Hematopoietic multipotent progenitor cell treated with erythropoietin and hydrocortisone succinate and interleukin-3 and kit ligand, for 6 days (in vitro differentiated cells): ENCODE measurements at places on chromosomes 11 and 22.

GRCh38 chr11:92964471-92964870 is 5.0 kb upstream of the MTNR1B start:
- DNase-seq, result no peak

DNA sequence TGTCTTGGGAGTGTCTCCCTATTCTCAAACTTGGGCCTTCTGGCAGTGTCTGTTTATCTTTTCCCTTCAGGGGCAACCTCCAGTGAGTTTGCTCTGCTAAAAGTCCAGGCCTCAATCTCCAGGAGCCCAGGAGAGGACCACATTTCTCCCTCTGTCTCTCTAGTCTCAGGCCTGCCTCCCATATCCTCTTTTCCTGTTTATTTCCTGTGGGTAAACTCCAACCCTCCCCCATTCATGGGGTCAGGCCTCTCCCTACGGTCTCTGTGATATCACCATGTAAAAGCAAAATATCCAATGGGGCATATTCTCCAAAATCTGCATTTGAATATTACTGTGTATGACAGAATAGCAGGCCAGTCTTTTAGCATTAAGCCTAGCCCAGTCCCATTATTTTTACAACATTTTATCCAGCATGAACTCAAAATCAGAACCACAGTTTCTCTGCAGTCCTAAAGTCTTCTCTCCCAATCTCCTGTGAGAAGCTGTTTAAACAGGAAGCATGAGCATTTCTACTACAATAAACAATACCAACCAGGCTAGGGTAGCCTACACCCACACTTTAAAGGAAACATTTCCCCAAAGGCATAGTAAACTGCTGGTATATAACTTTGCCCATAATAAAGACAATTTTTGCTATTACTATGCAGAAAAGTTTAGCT is 18.0 kb upstream of the TMEM135 start:
- DNase-seq, result no peak

DNA sequence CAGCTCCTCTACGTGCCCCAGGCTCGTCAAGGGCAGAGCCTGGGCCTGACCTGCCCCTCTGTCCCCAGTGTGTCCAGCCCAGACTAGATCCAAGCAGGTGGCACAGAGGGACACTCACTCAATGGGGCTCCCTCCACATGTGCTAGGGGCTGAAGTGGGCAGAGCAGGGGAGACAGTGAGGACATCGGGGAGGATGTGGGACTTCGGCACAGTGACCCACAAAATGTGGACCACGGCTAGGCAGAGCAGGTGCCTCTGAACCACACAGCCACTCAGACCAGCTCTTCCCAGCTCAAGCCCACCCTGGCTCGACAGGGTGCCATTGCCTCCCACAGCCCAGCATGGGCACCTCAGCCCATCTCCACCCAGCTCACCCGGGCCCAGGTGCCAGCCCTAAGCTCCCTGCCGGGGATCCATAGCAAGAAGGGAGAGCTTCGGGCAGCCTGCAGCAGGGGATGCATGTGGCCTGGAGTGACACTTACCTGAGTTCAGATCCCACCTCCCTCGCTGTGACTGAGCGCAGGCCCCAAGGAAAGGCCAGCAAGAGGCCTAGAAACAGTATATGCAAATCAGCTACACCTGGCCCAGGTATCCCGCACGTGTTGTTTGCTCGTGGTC is 46.9 kb upstream of the RTL6 start:
- DNase-seq, result no peak

DNA sequence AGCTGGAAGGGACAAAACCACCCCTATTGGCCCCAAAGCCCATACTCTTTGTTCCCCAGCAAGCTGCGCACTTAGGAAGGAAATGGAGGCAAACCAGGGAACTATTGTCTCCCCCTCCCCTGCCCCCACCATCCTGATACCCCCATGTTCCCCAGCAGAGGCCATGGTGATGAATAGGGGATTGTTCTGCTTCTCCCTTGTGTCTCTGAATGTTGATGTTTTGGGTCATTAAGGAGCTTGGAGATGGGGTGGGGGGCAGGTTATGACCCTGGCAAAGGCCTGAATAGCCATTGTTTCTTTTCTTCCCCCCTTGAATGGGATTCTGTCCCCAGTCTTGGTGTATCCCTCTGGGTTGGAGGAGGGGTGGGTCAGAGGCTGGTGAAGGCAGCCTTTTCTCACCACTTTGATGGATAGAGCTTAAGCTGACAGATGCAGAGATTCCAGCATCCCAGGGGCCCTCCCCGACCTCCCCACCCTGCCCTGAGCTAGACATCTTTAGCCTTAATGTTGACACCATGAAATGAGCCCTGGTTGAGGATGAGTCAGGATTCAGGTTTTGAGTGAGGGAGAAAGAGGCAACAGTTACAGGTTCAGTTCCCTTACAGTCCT is 8.3 kb downstream of the DTX4 start:
- DNase-seq, result no peak

GRCh38 chr11:7512525-7513233 is 1.1 kb upstream of the PPFIBP2 start:
- peak; percentile 66 for DNase-seq

DNA sequence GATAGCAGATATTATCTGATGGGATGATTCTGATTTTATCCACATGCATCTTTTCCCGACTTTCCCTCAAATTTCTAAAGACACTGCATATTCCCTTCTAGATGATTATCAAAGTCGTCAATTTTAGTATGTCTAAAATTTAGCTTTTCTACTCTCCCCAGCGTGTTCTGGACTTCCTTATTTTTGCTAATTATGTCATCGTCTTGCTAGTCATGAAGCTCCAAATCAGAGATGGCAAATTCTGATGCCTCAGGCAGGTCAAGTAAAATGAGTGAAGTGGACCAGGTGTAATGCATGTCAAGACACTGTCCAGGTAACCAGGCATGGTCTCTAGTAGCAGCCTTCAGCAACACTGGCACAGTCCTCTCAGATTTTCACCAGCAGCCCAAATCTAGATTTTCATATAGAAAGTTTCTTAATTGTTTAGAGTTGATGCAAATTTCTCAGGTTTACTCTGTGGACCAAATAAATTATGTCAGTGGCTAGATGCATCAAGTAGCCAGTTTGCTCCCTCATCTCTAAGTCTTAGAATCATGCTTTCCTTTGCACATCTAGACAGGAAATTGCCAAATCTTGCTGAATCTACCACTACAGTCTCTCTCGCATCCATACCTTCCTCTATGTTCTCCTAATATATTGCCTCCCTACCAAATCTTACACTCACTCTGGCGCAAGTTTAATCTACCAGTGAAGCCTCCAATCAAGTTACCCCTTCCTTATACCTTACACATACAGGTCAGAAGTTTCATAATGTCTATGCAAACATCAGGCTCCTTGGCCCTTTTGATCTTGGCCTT is 10.6 kb downstream of the HSD17B12 start:
- peak; percentile 44 for DNase-seq

DNA sequence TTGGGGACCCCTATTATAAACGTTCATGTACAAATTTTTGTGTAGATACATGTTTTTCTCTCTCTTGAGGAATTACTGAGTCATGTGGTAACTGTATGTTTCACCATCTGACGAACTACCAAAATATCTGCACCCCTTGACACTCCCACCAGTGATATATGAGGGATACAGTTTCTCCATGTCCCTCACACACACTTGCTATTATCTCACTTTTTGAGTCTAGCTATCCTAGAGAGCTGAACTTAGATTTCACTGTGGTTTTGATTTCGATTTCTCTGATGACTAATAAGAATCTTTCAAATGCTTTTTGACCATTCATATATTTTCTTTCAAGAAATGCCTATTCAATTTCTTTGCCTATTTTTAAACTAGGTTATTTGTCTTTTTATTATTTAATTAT is 200.2 kb downstream of the PGR start:
- no peak for DNase-seq

- no peak for DNase-seq
Measured at GRCh38 chr11:107719557-107720302, 7.9 kb upstream of the SLN start.

GRCh38 chr11:16815047-16815767 is 76.8 kb downstream of the C11orf58 start:
- peak; percentile 34 for DNase-seq

GRCh38 chr11:35167426-35167954 is 28.5 kb downstream of the CD44 start:
- no peak for DNase-seq

GRCh38 chr11:130480186-130480585 is 31.7 kb downstream of the ADAMTS15 start:
- no peak for DNase-seq

- DNase-seq, result peak; percentile 14
Measured at GRCh38 chr22:46900549-46900948, 138.1 kb downstream of the TBC1D22A start.

- no peak for DNase-seq
Measured at GRCh38 chr22:44391481-44392445, 79.0 kb upstream of the SHISAL1 start.

- no peak for DNase-seq
Measured at GRCh38 chr11:89235976-89236375, 58.3 kb downstream of the TYR start.

- DNase-seq, result peak; percentile 98
Measured at GRCh38 chr11:66311965-66312548, 4.8 kb downstream of the CD248 start.

- DNase-seq, result no peak
Measured at GRCh38 chr11:47852053-47852452, 3.9 kb upstream of the NUP160 start.

DNA sequence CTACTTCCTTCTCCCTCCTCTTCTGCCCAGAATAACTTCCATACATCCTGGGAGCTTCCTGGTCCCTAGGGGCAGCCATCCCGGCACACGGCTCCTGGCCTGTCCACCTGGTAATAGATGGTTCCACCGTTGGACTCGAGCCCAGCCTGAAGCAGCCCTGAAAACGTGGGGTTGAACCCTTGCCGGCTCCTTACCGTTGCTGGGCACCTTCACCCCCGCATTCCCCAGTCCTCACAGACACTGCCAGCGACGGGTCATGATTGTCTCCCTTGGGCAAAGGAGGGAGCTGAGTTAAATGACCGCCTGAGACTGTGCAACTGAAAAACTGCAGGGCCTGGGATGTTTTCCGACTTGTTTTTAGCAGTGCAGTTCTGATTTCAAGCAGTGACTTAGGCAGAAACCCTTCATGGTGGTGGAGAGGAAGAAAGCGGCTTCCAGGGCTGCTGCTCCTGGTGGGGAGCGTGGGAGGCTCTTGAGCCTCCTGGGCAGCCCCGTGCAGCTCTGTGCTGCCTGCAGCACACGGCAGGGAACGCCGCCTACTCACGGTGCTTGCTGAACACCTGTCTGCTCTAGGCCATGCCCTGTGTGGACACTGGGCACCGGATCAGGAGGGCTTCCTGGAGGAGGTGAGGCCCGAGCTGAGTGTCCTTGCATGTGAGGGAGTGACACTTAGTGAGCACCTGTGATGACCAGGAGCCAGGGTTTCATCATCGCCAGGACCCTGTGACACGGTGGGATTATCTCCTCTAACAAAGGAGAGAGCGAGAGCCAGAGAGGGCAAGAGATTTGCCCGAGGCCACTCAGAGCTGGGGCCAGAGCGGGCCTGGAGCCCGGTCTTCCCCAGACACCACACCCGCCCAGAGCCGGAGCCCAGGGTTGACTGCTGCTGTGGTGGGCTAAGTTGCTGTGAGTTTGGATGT is 77.4 kb downstream of the FBLN1 start:
- DNase-seq, result no peak

GRCh38 chr11:121406291-121406690 is 45.8 kb upstream of the SORL1 start:
- no peak for DNase-seq

DNA sequence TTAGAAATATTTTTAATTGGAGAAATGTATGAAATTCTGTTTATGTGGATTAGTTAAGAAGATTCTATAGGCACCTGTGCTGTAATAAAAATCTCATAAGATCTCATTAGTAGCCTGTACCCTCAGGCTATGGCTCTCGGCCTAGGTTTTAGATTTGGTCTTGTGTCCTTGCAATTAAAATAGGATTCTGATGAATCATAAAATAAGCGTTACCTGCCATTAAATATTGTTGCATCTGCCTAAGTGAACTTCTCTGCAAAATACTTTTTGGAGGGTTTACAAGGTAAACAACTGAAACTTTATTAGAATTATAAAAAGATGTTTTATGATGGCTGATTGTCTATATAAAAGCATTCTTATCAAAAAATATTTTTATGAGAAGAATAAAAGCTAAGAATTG is 804.1 kb upstream of the ANO3 start:
- no peak for DNase-seq

DNA sequence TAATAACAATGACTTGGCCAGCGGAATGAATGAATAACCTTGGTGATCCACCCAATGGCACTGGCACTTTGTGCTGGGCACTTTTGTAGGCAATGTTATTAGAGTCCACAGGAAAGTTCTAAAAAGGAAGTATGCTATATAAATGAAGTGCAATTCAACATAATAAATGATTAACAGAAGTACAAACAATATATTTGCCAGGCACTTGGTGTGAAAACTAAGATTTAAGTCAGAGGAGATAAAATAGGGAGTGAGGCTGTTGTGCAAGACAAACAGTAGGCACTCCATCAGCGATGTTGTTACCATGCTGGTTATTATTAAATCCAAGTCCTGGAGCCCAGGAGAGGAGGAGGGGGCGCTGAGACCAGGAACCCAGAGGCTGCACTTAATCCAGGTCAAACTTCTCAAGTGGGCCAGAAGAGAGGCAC is 173.8 kb downstream of the LARGE1 start:
- DNase-seq, result no peak

GRCh38 chr11:124109377-124109776 is 5.9 kb upstream of the VWA5A start:
- no peak for DNase-seq

- DNase-seq, result peak; percentile 70
Measured at GRCh38 chr22:50306753-50307749, at the start of gene PLXNB2. Gene PLXNB2 (minus strand): TSS chr22:50307646. CDS start chr22:50290584, 17,062 bp downstream.

GRCh38 chr22:30822216-30823014 is 127.7 kb downstream of the OSBP2 start:
- DNase-seq, result peak; percentile 12

- DNase-seq, result no peak
Measured at GRCh38 chr22:25795478-25795877, 53.5 kb downstream of the MYO18B start.

DNA sequence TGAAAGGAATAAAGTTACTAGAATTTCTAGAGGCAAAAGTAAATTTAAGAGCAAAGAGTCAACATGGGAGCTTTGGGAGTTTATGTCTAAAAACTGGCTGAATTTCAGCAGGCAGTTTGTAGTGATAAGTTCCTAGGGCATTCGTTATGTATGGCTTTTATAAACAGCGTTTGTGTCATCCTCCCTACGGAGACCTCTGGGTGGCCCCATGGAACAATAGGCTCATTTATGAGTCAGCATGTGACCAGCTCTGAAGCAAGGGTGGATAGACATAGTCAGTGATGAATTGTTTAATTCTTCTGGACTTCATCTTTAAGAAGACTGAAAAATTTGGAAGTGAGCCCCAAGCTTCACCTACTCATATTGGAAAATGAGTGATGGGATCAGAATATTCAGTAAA is 37.1 kb downstream of the SVIP start:
- DNase-seq, result peak; percentile 21

DNA sequence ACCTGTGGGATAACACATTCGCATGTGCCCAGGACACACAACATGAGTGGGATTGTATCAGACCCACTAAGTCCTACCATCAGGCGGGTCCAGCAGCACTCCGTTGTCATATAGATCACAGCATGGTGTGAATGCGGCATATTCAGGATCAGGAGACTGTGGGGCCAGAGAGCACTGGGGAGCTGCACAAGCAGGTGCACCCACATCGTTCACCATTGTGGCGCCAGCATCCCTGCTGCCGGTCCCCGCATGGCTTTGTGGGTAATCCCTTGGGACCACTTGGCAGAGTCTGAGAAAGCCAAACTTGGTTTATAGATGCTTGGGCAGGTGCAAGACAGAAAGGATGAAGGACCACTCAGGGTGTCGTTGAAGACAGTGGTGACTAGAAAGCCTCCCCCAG is 201.6 kb upstream of the B3GAT1 start:
- no peak for DNase-seq

- no peak for DNase-seq
Measured at GRCh38 chr11:69272055-69272454, 21.9 kb upstream of the MYEOV start.

GRCh38 chr22:41524809-41525449 is 19.3 kb downstream of the POLR3H start:
- DNase-seq, result peak; percentile 61
